GM23248 (cell line): ENCODE measurements at places on chromosomes 6 and 20. TPM values are rescaled to one million over a fixed set of nuclear protein-coding genes. Genes with fewer than 3 reads are reported as not detected.

DNA sequence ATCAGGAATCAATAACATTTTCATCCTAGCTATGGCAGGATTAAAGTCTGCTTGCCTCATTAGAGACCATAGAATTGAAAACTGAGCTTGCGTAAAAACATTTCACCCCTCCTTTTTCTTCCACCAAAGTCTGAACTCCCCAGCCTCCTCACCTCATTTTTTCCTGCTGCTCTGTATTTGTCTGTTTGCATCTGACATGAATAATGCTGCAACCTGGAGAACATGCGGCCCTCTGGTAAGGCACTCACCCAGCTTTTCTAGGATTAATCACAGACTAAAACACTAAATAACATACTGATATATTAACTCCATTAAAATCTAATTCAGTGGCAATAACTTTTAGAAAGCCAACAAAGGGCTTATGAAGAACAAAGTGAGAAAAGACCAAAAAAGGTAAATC lies 677.7 kb upstream of the NRSN1 start:
- H3K27ac ChIP-seq: no peak overlapping the region
- H3K36me3 ChIP-seq: no peaks in the 10 kb centered on the region
- no peak overlapping the region for H3K4me3 ChIP-seq

The ZNF391 gene
- total RNA-seq: 1.4 and 4.7 TPM in 2 replicates

The WASF1 gene
- total RNA-seq: 12.3 and 14.4 TPM in 2 replicates

DNA sequence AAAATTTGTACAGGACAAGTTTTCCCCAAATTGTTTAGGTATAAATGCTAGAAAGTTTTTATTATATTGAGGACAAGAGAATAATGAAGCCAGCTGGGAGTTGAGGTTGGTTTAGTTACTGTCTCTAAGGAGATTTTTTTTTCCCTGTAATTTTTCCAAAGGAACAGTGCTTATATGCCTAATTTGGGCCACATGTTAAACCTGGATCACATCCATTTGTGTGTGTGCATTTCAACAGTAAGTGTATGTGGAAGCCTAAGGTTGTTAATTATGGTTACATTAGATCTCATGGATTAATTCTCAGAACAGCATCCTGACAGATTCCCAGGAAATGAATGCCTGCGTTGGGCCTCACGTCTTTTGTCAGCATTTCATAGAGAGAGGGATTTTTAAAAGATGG lies 4.5 kb downstream of the IGF2R start:
- peaks cover 19% of the 10 kb centered on the region for H3K4me1 ChIP-seq
- no peak overlapping the region for H3K4me3 ChIP-seq
- no peak for DNase-seq
- no peaks in the 10 kb centered on the region for H3K36me3 ChIP-seq
- no peaks in the 10 kb centered on the region for H3K27me3 ChIP-seq
- no peak overlapping the region for H3K27ac ChIP-seq

The PPP1R18 gene
- total RNA-seq: 85.5 and 108 TPM in 2 replicates
